EL (cell line): ENCODE measurements at places on chromosomes 3 and 15.

DNA sequence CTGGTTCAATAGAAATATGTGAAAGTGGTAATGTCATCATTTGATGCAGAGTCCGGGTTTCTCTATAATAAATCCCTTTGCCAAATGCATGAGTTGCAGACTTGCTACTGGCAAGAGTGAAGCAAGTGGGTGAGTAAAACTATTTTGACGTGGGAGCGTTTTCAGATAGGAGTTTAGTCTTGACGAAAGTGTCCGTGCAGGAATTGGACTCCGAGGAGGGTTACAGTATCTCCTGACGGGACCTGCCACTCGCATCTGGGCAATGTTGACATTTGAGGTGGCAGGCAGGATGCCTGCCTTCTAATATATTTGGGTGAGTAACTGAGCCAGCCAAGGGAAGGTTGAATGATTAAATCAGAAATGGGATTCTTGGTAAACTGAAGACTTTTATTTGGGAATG is 16.0 kb downstream of the CDV3 start:
- no peak for DNase-seq

GRCh38 chr15:64828985-64829384 is 3.5 kb upstream of the PIF1 start:
- peak; percentile 67 for DNase-seq

- no peak for DNase-seq
Measured at GRCh38 chr3:137385922-137386321, 378.2 kb upstream of the SOX14 start.

GRCh38 chr3:45655906-45656305 is 33.3 kb upstream of the SACM1L start:
- DNase-seq: peak; percentile 33

DNA sequence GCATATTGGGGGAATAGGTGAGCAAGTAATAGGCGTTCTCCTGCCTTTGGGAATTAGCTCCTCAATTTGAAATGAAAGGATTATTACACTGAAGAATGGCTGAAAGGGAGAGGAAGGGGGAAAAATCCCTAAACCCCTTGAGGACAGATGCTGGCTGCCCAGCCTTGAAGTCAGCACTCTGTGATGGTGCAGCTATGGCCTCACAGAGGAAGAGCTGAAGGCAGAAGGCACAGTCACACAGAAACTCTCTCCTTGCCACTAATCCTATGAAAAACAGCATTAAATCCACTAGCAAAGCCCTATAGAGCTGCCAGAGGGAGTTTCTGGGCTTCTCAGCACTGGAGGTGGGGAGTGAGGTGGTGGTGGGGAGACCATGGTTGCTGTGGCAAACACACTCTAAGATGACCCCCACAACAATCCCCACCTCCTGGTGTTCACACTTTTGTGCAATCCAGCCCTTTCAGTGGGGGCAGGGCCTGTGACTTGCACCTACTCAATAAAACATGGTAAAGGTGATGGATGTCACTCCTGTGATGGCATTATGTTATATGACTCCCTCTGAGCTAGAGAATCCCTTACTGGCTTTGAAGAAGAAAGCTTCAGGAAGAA is 101.2 kb downstream of the RFTN1 start:
- DNase-seq: no peak

- DNase-seq: no peak
Measured at GRCh38 chr3:52879090-52879489, 18.3 kb downstream of the STIMATE start.

DNA sequence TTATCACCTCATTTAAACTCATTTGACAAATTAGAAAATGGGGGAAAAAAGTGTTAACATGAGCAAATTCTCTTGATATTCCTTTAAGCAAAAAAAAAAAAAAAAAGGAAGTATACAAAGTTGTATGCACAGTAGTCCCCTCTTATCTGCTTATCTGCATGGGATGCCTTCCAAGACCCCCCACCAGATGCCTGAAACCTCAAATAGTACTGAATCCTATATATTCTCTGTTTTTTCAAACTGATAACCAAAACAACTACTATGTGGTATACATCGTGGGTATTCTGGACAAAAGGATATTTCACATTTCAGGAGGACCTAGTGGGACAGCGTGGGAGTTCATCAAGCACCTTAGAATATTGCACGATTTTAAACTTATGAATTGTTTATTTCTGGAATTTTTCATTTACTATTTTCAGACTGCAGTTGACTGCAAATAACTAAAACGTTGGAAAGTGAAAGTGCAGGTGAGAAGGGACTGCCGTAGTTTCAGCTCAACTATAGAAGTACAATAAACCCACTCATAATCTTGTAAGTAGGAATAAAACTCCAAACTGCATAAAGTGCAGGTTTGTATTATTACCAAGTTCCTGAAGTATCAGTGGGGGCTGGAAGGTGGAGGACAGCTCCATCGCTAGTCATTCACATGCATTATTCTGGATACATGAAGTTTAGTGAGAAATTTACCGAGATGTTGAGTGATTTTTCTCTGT is 43.6 kb upstream of the PLCL2 start:
- DNase-seq: no peak

DNA sequence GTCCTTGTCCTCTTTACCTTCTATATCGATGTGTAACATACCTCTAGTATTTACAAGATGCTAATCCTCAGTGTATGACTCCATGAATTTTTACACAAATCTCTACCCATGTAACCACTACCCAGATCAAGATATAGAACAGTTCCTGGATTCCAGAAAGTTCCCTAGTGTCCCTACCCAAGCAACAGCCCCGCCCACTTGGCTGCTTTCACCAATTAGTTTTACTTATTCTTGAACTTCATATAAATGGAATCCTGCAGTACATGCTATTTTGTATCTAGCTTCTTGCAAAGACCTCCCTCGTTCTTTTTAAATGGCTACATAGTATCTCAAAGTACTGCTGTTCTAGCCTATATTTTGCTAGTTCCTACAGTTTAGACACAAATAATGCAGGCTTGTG is 33.0 kb downstream of the CD276 start:
- no peak for DNase-seq

- no peak for DNase-seq
Measured at GRCh38 chr15:100372739-100373119, 31.0 kb upstream of the ADAMTS17 start.

- no peak for DNase-seq
Measured at GRCh38 chr3:128409624-128410581, 56.8 kb downstream of the DNAJB8 start.

GRCh38 chr15:83205725-83206324 is 1.8 kb downstream of the HDGFL3 start:
- peak; percentile 45 for DNase-seq

- DNase-seq: no peak
Measured at GRCh38 chr3:36846406-36846805, 82.1 kb upstream of the DCLK3 start.

GRCh38 chr3:106345353-106346027 is 476.7 kb upstream of the CBLB start:
- DNase-seq: peak; percentile 79

DNA sequence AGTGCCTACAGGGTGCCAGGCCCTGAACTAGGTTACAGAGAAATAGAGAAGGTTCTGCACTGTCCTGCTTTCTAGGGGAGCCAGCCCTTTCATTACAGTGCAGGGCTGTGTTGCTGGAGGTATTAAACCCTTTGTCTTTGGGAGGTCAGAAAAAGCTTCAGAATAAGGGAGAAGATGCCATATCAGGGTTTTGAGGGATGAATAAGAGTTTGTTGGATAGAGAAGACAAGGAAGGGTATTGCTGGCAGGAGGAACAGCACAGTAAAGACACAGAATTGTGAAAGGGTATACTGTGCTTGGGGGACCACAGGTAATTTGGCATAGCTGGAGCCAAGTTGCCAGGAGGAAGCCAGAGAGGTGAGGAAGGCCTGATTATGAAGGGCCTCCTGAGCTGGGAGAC is 23.0 kb downstream of the NOX5 start:
- no peak for DNase-seq

GRCh38 chr3:20787005-20787404 is 601.0 kb upstream of the SGO1 start:
- DNase-seq: no peak

- no peak for DNase-seq
Measured at GRCh38 chr15:57335719-57336118, 40.6 kb upstream of the CGNL1 start.

DNA sequence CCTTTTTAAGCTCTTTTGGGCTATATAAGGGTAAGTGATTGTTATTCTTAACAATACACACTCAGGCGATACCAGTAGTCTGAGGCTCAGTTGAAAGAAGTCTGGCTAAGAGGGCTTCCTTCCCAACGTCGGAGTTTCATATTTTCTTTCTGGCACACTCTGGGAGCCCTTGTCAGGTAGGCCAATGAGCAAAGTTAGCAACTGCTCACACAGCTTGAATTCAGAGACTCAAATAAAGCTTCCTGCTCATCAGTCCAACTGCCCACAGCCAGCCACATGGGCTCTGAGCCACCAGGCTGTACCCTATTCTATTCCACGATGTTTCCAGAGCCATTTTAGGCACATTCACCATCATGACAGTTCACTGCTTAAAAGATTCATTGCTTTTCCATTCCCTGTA is 155.1 kb upstream of the TBL1XR1 start:
- no peak for DNase-seq

DNA sequence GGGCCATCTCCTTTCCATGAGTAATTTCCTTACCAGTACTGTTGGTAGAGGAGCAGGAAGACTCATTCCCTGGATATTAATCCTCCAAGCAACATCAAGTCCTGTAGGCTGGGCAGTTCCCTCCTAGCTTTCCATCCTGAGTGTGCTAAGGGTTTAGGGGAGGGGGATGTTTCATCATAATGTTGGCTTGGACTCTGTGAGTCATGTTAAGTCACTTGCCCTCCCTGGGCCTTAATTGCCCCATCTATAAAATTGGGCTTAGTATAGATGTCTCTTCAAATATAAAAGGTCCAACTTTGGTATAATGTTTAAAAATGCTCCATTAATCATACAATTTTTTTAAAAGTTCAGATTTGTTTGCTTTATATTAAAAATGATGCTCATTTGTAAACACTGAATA is 52.7 kb downstream of the TLE3 start:
- DNase-seq: peak; percentile 26

- peak; percentile 23 for DNase-seq
Measured at GRCh38 chr3:151896246-151897012, 23.0 kb downstream of the SUCNR1 start.

GRCh38 chr15:69971771-69972170 is 125.9 kb downstream of the TLE3 start:
- no peak for DNase-seq

DNA sequence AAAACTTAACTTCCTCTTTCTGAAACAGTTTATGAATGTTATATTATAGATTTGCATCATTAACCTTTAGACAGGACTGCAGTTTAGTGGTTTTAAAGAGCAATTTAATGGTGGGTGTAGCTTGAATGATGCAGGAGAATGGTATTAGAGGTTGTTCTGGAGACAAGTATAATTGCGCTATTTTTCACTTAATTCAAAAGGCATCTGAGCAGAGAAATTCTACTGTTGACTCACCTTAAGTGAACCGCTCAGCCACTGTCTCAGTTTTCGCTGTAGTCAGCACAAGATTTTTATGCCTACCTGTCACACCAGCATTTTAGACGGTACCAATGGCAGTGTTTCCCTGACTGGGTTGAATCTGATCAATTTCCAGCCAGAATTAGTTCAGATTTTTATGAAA is 348.8 kb upstream of the DCBLD2 start:
- peak; percentile 74 for DNase-seq

DNA sequence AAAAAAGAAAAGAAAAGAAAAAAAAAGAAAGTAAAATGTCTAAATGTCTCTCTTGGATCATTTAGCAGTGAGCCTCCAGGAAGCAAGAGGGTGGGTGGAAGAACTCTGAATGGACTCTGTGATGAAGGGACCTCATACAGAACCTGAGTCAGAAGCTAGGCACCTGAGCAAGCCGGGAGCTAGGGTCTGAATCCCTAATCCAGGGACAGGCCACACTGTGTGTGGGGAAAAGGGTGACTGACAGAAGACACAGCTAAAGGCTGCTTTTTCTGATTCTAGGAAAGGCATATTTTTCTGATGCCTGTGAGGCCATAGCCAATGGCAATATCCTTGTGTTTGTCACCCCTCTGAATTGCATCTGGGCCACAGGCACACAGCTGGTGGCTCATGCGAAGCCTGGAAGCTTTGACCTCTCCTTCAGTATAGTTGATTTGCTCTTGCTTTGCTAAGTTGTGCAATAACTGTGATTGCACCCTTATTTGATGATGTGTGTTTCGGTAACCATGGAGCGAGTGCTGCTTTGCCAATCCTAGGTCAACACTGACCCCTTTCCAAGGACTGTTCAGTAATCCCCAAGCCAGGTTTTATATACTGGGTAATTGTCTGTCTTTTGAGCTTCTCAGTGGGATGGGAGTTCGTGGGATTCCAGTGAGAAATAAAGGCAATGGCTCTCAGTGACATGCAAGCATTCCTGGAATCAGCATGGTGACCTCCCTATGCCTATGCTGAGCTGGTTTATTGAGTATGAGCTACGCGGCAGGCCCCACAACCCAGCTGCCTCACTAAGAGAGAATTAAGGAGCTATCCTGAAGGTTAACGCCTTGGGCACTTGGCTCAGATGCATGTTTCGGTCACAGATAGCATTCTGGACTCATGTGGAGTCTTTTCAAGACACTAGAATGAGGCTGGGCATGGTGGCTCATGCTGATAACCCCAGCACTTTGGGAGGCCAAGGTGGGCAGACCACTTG is 49.0 kb upstream of the OSBPL11 start:
- peak; percentile 5 for DNase-seq

GRCh38 chr3:187020376-187020775 is 90.0 kb downstream of the ST6GAL1 start:
- no peak for DNase-seq

DNA sequence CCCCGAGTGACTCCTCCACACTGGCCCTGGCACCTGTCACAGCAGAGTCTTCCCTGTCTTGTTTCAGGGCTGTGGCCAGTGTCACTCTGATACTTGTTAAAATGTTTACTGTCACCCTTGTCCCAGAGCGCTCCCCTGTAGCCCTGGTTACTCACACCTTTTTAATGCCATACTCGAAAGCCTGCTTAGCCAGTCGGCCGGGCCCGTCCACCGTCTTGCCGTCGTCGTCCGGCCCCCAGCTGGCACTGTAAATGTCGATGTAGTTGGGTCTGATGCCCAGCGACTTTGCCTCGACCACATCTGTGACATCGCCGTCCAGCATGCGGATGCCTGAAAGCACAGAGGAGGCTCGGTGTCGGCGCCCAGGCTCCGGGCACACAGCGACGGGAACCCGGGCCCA is 91.3 kb downstream of the PCSK6 start:
- DNase-seq: no peak

DNA sequence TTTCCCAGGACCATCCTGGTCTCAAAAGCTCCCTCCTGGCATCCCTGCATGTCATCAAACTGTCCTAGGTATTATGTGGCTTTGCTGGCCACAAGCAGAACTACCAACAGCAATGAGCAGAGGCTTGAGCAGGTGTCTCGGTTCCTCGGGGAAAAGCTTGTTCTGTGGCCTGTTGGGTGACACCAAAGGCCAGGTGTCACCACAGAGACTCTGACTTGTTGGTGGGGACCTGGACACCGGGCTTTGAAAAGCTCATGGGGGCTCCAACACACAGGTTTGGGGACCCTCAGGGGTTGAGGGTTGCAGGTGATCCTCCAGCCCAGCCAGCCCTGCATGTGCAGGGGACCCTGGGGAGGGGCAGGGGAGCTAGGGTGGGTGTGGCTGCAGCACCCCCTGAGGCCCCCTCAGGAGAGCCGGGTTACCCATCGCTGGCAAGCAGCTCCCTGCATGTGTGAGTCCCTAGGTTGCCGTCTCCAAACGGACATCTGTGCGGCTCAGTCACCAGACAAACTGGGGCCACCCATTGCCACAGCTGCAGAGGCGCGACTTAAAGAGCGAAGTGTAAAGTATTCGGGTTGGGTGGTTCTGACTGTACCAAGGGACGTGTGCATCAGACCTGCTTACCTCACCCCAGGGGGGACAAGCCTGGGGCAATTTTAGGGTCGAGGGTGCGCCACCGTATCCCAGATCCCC is 140.1 kb downstream of the CHSY1 start:
- DNase-seq: no peak

- DNase-seq: no peak
Measured at GRCh38 chr3:156175570-156175969, 55.2 kb downstream of the KCNAB1 start.
